ENCODE measurements at places on chromosomes 7 and 10. TPM values are rescaled to one million over a fixed set of nuclear protein-coding genes. Genes with fewer than 3 reads are reported as not detected.

DNA sequence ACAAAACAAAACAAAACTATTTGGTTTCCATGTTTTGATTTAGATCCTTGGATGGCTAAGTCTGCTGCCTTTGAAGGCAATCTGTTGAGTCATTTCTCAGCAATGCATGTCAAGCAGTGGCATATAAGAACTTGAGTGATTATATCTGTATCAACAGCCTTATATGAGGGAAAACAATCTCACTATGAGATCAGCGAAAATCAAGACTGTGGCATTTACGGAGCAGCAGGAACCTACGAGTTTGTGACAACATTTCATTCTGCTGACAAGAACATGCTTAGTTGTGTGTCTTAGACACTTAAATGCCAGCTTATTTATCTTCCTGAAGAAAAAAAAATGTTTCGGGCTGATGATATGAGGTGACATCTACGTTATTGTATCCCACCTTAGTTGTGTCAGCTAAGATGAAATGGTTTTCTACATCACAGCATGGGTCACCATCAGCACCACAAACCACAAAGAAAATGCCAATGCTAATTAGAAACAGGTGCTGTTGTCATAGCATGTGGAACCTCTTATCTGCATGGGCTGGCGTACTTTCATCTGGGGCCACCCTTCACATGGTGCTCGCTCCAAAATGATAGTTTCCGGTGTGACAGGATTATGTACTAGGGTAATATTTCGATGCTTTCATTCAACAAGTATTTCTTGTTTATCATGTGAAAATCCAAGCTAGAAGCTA is 1085.5 kb downstream of the SORCS1 start:
- DNase-seq: no peak
- H3K4me1 ChIP-seq: no peaks in the 10 kb centered on the region
- H3K27me3 ChIP-seq: no peaks in the 10 kb centered on the region
- no peak overlapping the region for H3K27ac ChIP-seq

DNA sequence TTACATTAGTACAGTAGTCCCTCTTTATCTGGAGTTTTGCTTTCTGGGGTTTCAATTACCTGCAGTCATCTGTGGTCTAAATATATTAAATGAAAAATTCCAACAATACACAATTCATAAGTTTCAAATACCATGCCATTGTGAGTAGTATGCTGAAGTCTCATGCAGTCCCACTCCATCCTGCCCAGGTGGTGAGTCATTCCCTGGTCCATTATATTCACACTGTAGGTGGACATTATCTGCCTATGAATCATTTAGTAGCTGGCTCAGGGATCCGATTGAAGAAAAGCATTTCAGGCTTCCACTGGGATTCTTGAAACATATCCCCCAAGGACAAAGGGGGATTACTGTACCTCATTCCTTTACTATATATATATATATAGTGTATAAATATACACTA is 298.2 kb upstream of the GALNT17 start:
- no peaks in the 10 kb centered on the region for H3K27me3 ChIP-seq
- H3K27ac ChIP-seq: no peak overlapping the region
- H3K4me1 ChIP-seq: peaks cover 10% of the 10 kb centered on the region
- no peak overlapping the region for H3K4me3 ChIP-seq
- no peak for DNase-seq

DNA sequence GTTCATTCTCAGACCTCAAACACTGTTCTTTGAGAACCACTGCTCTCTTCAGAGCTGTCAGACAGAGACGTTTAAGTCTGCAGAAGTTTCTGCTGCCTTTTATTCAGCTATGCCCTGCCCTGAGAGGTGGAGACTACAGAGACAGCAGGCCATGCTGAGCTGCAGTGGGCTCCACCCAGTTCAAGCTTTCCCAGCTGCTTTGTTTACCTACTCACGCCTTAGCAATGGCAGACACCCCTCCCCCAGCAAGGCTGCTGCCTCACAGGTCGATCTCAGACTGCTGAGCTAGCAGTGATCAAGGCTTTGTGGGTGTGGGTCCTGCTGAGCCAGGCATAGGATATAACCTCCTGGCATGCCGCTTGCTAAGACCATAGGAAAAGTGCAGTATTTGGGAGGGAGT is 80.5 kb upstream of the CYP2C9 start:
- H3K36me3 ChIP-seq: no peaks in the 10 kb centered on the region
- H3K4me1 ChIP-seq: no peaks in the 10 kb centered on the region
- no peak for DNase-seq

DNA sequence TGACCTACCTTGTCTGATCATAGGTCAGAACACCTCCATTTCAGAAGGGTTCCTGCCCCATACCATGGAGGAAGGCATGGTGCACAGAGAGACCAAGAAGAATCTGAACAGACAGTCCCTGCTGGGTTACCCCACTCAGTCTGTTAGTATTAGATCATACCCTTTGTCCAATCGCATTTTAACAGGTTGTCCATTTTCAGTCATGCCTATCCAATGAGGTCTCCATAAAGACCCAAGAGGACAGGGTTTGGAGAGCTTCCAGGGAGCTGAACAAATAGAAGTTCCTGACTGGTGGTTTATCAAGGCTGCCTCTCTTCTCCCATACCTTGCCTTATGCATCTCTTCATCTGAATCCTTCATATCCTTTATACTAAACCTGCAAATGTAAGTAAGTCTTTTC is 21.2 kb upstream of the SLC16A12 start:
- H3K27me3 ChIP-seq: no peaks in the 10 kb centered on the region
- H3K4me3 ChIP-seq: no peak overlapping the region
- no peaks in the 10 kb centered on the region for H3K4me1 ChIP-seq
- no peak overlapping the region for H3K27ac ChIP-seq
- H3K36me3 ChIP-seq: no peaks in the 10 kb centered on the region

- peak overlapping the region; percentile 19 for H3K4me3 ChIP-seq
- peaks cover 54% of the 10 kb centered on the region for H3K27me3 ChIP-seq
- H3K27ac ChIP-seq: no peak overlapping the region
- no peak for DNase-seq
- peaks cover 18% of the 10 kb centered on the region for H3K4me1 ChIP-seq
Measured at GRCh38 chr10:133528296-133528844, 1.2 kb downstream of the CYP2E1 start.

DNA sequence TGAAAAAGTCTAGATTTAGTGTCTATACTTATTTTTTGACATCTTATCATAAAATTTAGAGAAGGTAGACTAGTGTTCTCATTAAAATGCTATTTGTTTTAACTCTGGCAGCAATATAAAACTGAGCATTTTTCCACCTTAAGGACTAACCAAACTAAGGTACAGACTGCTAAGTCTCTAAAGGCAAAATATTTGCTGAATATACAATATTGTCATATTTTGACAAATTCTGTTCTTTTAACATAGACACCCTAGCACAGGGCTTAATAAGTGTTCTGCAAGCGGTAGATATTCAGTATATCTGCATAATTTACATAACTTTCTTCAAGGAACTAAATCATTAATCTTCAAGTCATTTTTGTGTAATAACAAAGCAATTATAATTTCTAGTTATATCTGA is 8.6 kb downstream of the RTKN2 start:
- H3K4me3 ChIP-seq: no peak overlapping the region
- H3K27ac ChIP-seq: no peak overlapping the region
- H3K36me3 ChIP-seq: no peaks in the 10 kb centered on the region
- H3K4me1 ChIP-seq: no peaks in the 10 kb centered on the region
- no peak for DNase-seq

MMRN2 gene
- total RNA-seq: 81.0 TPM

PLCE1 gene
- total RNA-seq: 19.9 TPM

SUGCT gene
- 6.8 TPM for total RNA-seq

TSPAN14 gene
- total RNA-seq: 134 TPM

ZNF365 gene
- 1.3 TPM for total RNA-seq

OGDHL gene
- not detected for total RNA-seq

FOXP2 gene
- 1.2 TPM for total RNA-seq

LBX1 gene
- total RNA-seq: not detected

All from spleen (tissue), 13 donors.